ENCODE measurements at places on chromosomes 7 and 10. TPM values are rescaled to one million over a fixed set of nuclear protein-coding genes. Genes with fewer than 3 reads are reported as not detected.

Gene FAM221A
- 11.7 TPM for total RNA-seq

Gene UFSP1
- total RNA-seq: 6.3 TPM

DNA sequence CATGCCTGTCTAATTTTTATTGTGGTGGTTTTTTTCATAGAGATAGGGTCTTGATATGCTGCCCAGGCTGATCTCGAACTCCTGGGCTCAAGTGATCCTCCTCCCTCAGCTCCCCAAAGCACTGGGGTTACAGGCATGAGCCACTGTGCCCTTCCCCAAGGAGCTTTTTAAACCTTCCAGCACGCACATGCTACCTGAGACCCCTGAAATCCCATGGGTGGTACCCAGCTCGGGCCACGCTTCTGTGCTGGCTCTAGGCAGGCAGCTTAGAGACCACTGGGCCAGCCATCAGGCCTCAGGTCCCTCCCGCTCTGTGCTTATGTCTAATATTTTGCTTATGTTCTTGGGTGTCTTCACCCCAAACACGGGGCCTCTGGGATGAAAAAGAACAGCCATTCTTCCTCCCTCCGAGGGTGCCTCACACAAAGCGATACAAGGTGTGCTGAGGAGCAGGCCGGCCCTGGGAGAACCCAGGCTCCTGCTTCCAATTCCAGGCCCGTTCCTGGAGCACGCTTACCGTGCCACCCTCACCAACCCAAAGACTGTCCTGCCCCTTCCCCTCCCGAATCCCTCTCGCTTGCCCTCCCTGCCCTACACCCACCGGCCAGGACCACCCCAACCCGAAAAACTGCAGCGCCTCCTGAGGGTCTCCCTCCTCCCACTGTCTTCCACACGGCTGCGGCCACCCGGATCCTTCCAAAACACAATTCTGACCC, 10.9 kb downstream of the SPOCK2 start:
- peak overlapping the region; percentile 8 for H3K27ac ChIP-seq
- no peak for DNase-seq
- H3K4me1 ChIP-seq: peaks cover 4% of the 10 kb centered on the region
- no peak overlapping the region for H3K4me3 ChIP-seq
- peaks cover 7% of the 10 kb centered on the region for H3K27me3 ChIP-seq

GRCh38 chr7:28155964-28156363, 24.6 kb downstream of the JAZF1 start:
- H3K4me3 ChIP-seq: no peak overlapping the region
- H3K27ac ChIP-seq: no peak overlapping the region
- H3K27me3 ChIP-seq: no peaks in the 10 kb centered on the region

DNA sequence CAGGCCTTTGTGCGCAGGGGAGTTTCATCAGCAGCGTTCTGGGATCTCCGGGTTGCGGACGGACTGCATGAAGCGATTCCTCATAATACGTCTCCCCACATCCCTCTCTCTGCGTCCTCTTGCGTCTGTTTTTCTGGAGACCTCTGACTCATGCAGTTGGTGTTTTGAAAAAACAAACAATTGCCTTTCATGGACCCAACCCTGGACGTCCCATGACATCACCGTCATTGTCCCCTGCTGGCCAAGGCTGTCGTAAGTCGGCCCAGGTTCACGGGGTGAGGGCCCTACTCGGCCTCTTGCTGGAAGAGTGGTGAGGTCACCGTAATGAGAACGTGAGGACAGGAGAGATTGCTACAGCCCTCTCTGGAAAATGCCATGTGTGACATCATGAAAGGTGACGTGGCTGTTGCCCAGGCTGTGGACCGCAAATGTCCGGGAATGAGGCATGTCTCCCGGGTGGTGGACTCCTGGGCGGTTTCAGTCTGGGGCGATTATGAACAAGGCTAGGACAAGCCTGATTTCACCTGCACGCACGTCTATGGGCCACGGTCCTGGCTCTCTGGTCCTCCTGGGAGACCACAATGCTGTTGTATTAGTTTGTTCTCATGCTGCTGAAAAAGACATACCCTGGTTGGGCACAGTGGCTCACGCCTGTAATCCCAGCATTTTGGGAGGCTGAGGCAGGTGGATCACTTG, 9.8 kb upstream of the MAFK start:
- H3K27me3 ChIP-seq: peaks cover 10% of the 10 kb centered on the region
- H3K4me3 ChIP-seq: no peak overlapping the region
- no peaks in the 10 kb centered on the region for H3K4me1 ChIP-seq
- H3K27ac ChIP-seq: peak overlapping the region; percentile 22

DNA sequence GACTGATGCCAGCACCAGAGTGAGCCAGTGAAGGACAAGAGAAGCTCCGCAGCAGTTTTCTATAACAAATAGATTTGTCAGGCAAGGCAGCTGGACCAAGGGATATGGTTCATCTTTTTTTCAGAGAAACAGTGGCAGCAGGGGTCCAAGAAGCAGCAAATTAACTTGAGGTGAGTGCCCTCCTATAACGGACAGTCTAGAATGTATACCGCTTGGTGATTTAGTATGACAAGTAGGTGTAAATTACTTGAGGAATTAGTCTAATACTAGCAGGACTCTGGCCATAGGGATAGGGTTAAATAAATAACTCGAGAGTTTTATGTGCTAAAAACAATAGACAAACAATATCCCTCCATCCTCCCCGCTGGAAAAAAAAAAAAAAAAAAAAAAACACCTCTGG, 153.0 kb upstream of the WNT16 start:
- H3K27ac ChIP-seq: no peak overlapping the region
- DNase-seq: no peak
- no peaks in the 10 kb centered on the region for H3K36me3 ChIP-seq
- no peak overlapping the region for H3K4me3 ChIP-seq
- H3K27me3 ChIP-seq: no peaks in the 10 kb centered on the region

- DNase-seq: no peak
- no peak overlapping the region for H3K27ac ChIP-seq
- H3K4me3 ChIP-seq: no peak overlapping the region
- peaks cover 24% of the 10 kb centered on the region for H3K4me1 ChIP-seq
These were observed 43.6 kb upstream of the LRRC17 start for GRCh38 chr7:102869195-102869594.

- no peak overlapping the region for H3K4me3 ChIP-seq
- no peaks in the 10 kb centered on the region for H3K36me3 ChIP-seq
- DNase-seq: no peak
- H3K4me1 ChIP-seq: no peaks in the 10 kb centered on the region
- no peak overlapping the region for H3K27ac ChIP-seq
These were observed 131.7 kb downstream of the SLC16A9 start for GRCh38 chr10:59577984-59578383.

- no peak for DNase-seq
- no peak overlapping the region for H3K4me3 ChIP-seq
- H3K27me3 ChIP-seq: no peaks in the 10 kb centered on the region
- H3K4me1 ChIP-seq: peaks cover 6% of the 10 kb centered on the region
- H3K27ac ChIP-seq: no peak overlapping the region
- H3K36me3 ChIP-seq: peaks cover 9% of the 10 kb centered on the region
These were observed 75.7 kb downstream of the IMMP2L start for GRCh38 chr7:111486472-111487142.

DNA sequence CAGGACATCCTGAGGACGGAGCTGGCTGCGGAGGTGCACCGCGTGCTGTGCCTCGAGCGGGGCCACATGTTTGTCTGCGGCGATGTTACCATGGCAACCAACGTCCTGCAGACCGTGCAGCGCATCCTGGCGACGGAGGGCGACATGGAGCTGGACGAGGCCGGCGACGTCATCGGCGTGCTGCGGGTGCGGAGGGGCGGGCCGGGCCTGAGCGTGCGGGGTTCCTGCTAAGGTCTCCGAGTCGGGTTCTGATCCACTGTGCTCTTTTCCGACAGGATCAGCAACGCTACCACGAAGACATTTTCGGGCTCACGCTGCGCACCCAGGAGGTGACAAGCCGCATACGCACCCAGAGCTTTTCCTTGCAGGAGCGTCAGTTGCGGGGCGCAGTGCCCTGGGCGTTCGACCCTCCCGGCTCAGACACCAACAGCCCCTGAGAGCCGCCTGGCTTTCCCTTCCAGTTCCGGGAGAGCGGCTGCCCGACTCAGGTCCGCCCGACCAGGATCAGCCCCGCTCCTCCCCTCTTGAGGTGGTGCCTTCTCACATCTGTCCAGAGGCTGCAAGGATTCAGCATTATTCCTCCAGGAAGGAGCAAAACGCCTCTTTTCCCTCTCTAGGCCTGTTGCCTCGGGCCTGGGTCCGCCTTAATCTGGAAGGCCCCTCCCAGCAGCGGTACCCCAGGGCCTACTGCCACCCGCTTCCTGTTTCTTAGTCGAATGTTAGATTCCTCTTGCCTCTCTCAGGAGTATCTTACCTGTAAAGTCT, 10.4 kb downstream of the ATG9B start:
- H3K27ac ChIP-seq: no peak overlapping the region
- peaks cover 53% of the 10 kb centered on the region for H3K27me3 ChIP-seq
- H3K4me3 ChIP-seq: peak overlapping the region; percentile 66
- peaks cover 37% of the 10 kb centered on the region for H3K4me1 ChIP-seq
- H3K36me3 ChIP-seq: no peaks in the 10 kb centered on the region

- no peaks in the 10 kb centered on the region for H3K27me3 ChIP-seq
- no peaks in the 10 kb centered on the region for H3K4me1 ChIP-seq
- H3K36me3 ChIP-seq: no peaks in the 10 kb centered on the region
These were observed 1202.5 kb downstream of the DNAJB9 start for GRCh38 chr7:109772161-109772560.

DNA sequence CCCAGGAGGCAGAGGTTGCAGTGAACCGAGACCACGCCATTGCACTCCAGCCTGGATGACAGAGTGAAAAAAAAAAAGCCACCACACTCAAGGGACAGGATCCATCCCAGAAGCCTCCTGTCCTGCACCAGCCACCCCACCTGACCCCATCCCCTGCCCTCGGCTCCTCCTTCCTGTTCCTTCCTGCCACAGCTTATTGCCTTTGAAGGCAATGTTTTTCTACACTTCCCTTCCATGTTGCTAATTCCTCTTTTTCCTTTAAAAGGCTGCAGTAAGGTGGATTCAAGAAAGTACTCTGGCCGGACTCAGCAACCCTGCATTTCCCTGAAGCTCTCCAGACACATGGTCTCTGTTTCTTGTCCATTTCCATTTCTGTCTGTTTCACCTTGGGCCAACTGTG, 80.9 kb downstream of the FAM171A1 start:
- no peak for DNase-seq
- peaks cover 4% of the 10 kb centered on the region for H3K36me3 ChIP-seq
- H3K4me1 ChIP-seq: peaks cover 11% of the 10 kb centered on the region
- H3K4me3 ChIP-seq: no peak overlapping the region
- no peak overlapping the region for H3K27ac ChIP-seq
- no peaks in the 10 kb centered on the region for H3K27me3 ChIP-seq

DNA sequence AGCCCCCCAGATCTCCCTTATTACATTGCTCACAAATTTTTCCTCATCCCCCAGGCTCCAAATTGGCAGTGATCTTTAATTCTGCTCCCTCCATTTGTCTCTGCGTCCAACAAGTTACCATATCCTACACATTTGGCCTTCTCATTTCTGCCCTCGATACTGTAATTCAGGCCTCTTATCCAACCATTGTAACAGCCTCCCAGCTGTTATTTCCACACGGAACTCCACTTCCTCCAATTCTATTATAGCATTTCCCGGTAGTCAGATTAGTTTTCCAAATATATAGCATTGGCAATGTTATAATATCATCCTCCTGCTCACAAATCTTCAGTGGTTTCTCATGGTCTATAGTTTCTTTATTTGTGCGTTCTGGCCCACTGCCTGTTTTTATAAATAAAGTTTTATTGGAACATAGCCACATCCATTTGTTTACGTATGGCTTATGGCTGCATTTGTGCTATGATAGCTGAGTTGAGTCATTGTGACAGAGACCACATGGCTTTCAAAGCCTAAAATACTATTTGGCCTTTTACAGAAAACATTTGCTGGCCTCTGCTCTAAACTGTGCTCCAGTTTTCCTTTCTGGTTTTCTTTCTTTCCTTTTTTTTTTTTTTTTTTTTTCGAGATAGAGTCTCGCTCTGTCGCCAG, 126.5 kb upstream of the ZNF438 start:
- peaks cover 4% of the 10 kb centered on the region for H3K36me3 ChIP-seq

- H3K27me3 ChIP-seq: no peaks in the 10 kb centered on the region
- no peak overlapping the region for H3K4me3 ChIP-seq
- H3K27ac ChIP-seq: no peak overlapping the region
- no peaks in the 10 kb centered on the region for H3K36me3 ChIP-seq
These were observed 27.4 kb downstream of the OGDHL start for GRCh38 chr10:49734676-49735075.

DNA sequence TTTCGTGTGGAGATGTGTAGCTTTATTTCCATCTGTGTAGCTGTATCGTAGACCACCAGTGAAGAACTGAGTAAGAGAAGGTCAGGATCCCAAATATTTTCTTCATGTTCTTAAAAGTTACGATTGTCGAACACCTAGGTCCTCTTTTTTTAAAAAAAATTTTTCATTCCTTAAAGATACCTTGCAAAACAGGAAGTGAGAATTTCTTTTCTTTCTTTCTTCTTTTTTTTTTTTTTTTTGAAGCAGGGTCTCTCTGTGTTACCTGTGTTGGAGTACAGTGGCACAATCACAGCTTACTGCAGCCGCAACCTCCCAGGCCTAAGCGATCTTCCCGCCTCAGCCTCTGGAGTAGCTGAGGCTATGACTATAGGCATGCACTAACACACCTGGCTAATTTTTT, 60.8 kb downstream of the PHTF2 start:
- no peaks in the 10 kb centered on the region for H3K4me1 ChIP-seq
- DNase-seq: no peak
- H3K4me3 ChIP-seq: no peak overlapping the region
- H3K27ac ChIP-seq: no peak overlapping the region
- no peaks in the 10 kb centered on the region for H3K27me3 ChIP-seq
- H3K36me3 ChIP-seq: no peaks in the 10 kb centered on the region

DNA sequence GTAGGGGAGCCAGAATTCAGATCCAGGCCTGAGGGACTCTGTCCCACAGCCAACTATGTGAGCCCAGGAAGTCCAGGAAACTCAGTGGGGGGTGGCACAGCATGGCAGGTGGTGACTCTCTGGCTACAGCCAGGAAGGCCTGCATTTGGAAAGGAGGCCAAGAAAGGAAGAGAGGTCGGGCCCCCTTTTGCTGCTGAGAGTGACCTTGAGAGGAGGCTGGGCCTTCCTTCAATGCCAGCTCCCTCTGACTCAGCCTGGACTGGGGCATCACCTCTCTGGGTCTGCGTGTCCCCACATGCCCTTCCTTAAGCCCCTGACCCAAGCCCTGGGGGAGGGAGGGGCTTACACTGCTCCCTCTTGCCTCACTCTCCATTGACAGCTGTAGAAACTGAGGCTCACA, 6.4 kb upstream of the MYL10 start:
- no peaks in the 10 kb centered on the region for H3K36me3 ChIP-seq
- H3K27ac ChIP-seq: no peak overlapping the region
- H3K27me3 ChIP-seq: peaks cover 3% of the 10 kb centered on the region
- H3K4me3 ChIP-seq: no peak overlapping the region

DNA sequence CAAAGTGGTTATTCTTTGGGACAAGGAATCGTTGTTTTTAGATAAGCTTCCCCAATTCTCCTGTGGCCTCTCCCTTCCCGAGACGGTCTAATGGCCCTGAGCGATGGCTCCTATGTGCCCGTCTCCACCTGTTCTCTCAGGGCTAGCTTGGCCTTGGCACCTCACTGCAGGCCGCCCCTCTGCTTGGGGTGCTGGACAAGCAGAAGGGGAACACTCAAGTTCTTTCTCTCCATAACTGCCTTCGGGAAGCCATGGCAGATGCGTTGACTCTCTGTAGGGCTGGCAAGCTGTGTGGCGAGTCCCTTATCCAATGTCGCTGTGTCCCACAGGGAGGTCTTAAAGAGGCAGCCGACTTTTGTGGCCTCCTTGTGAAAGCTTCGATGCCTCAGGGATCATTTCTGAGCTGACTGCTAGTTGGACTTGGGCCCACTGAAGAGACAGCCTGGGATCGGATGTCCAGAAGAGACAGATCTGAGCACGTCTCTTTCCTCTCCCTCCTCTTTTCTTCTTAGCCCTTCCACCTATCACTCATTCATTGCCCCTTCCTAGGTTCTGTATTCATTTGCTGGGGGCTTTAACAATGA, 70.8 kb downstream of the GRK5 start:
- no peak overlapping the region for H3K27ac ChIP-seq
- no peak overlapping the region for H3K4me3 ChIP-seq
- peaks cover 6% of the 10 kb centered on the region for H3K36me3 ChIP-seq
- peaks cover 39% of the 10 kb centered on the region for H3K4me1 ChIP-seq

Data from type B pancreatic cell (in vitro differentiated cells).